GM13976 (cell line): ENCODE measurements at places on chromosomes 6 and 20.

DNA sequence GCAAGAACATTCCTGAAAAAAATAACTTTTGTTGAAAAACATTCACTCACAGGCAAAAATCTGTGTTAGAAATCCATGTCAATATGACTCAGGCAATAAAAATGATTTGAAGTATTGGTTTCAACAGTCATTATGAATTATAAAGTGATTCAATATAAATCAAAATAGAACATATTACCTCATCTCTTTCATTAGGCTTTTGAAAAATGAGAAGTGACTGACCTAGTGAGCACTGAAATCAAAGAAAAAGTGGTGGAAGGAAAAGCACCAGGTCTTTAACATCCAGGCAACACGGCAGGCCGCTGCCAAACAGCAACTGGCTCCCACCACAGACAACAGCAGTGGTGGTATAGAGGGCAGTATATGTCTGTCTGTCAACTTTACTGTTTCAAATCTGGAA, 68.9 kb downstream of the MAN1A1 start:
- DNase-seq, result no peak

DNA sequence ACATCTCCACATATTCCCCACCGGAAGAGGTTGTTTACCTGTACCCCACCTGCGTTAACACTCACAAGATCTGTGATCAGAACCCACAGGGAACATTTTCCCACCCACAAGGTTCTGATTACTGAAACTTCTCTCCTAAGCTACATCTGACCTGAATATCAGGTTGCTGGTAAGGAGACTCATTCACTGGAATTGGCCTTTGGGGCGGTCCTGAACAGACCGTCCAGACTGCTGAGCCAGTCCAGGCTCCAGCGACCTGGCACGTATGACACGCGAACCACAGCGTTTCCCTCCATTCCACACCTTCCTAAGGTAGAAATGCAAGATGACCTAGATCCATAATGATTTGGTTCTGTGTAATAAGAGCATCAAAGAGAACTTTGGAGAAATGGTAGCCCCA, 9.8 kb downstream of the VGLL2 start:
- no peak for DNase-seq

DNA sequence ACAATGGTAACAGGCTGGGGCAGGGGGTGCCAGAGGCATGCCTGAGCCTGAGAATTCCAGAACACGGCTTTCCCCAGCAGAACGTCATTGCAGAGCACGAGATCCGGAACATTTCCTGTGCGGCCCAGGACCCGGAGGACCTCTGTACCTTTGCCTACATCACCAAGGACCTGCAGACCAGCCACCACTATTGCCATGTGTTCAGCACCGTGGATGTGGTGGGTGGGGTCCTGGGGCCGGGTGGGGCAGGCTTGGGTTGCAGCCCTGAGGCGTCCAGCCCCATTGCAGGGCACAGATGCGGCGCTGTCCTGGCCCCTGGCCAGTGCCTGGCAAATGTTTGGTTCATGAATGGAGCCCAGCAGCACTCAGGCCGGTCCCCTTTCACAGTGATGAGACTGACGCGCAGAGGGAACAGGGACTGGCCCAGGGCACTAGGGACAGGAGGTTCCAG, 57.1 kb downstream of the TCP11 start:
- peak; percentile 17 for DNase-seq

- peak; percentile 32 for DNase-seq
These were observed 782 bp downstream of the TRMT11 start for GRCh38 chr6:125987026-125987617.

- peak; percentile 81 for DNase-seq
These were observed 524 bp downstream of the C20orf203 start for GRCh38 chr20:32672982-32673851.

DNA sequence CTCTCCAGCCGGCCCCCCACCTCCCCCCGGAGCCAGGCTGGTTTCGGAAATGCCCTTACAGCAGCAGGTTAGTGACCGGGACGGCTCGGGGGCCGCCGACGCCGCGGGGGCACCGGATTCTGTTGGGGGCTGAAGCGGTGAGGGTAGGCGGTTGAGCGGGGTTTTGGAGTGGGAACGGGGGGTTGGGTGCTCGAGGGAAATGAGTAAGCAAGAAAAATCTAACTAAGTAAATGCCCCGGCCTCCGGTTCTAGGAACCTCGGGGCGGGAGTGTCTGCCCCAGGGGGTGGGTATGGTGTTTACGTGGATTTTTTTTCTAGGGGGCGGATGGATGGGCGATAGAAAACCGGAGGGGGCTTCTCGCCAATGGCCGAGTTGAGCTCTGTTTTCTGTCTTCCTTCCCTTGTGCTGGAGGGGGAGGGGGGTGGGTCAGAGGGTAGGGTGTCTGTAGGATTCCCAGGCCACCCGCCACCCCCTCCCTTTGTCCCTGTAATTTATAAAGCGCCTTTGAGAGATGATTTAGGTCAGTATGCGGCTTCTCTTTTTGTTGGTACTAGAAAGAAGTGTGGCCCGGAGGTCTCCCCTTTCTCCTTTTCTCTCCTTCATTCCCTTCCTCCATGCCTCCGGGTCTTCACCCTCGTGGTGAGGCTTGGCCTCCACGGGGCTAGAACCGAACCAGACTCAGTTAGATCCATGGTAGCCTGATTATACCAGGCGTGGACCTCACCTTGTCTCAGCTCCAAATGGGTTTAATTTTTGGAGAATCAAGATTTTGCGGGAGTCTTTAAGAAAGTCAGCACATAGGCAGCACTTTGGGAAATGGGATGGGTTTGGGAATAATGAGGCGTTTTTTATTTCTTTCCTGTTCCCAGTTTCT, 2.3 kb downstream of the E2F3 start:
- DNase-seq, result no peak
